ENCODE measurements at places on chromosomes 7 and 10.

DNA sequence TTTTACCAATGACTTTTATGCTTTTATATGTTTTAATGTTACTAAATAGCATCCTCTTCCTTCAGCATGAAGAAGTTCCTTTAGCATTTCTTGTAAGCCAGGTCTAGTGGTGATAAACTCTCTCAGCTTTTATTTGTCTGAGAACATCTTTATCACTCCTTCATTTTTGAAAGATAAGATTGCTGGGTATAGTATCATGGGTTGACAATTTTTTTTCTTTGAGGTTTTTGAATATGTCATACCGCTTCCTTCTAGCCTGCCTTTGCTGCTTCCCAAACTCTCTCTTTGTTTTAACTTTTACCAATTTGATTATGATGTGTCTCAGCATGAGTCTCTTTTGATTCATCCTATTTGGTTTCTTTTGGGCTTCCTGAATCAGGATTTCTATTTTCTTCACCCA lies 108.2 kb upstream of the KAT6B start:
- DNase-seq, result no peak

GRCh38 chr7:43481902-43482678 lies 100.8 kb upstream of the STK17A start:
- no peak for DNase-seq

GRCh38 chr10:16408379-16408778 lies 28.4 kb upstream of the PTER start:
- DNase-seq, result no peak

DNA sequence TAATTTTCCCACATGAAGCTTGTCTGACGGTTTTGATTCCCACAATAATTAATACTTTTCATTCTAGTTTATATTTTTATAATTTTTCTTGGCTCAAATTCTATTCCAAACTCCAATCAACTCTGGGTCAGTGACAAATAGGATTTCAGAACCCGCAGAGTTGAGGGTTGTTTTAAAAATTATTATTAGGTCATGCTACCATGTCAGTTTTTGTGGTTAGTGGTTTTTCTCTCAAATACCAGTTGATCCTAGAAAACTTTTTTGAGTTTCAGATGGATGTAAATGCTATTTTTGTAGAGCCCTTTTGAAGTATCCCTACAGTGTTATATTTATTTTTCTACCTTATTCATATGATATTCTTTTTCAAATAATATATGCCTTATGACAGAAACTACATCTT lies 237.4 kb downstream of the SEMA3D start:
- no peak for DNase-seq

GRCh38 chr10:53702489-53702888 lies 929.9 kb upstream of the MBL2 start:
- no peak for DNase-seq

DNA sequence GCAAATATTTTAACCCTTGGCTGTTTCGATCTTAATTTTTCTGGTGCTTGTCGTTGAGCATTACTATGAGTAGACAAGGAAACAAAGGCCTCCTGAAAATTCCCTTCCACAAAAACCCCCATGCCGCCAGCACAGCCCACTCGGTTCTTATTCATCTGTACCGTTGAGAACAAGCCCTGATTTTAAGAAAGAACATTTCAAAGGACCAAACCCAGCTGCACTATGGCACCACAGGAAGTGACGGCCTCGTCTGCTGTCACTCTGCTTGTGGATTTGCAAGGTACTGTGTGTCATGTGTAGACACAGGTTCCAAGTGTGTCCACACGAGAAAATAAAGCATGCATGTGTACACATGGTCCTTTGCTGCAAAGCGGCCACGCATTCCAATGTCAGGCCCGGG lies 285.2 kb downstream of the DNAJB6 start:
- peak; percentile 15 for DNase-seq

DNA sequence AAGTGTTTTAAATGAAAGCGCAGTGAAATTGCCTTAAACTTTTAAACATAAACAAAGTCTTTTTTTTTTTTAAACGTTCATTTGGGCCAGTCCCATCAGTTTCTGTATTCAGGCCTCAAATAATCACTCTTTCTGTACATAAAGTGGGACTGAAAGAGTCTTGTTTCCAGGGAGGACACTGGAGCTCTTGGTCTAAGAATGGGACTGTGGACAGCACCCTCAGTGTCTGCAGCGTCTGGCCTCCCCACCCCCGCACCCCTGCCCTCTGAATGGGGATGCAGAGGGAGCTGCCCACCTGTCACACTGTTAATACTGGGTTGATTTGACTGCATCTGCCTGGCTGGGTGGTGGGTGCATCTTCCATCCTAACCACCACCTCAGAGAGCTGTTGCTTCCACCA lies 5.2 kb downstream of the ZNF365 start:
- no peak for DNase-seq

GRCh38 chr10:70124918-70125317 lies 7.7 kb downstream of the AIFM2 start:
- no peak for DNase-seq

DNA sequence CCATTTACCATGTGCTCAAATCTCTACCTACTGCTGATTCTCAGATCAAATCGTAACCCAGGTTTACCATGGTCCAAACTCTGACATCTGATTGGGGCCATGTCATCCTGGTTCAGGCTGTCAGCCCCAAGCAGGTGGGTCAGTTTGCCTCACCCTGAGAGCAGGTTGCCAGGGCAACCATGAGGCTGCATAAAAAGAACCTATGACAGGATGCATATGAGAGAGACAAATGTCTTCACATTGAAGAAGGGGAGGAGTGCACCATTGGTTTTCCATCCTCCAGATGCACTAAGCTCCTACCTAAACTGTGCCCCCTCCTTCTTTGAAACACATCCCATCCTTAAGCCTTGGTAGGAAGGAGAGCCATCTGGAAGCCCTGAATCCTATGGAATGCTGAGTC lies 10.2 kb downstream of the PRSS1 start:
- no peak for DNase-seq

DNA sequence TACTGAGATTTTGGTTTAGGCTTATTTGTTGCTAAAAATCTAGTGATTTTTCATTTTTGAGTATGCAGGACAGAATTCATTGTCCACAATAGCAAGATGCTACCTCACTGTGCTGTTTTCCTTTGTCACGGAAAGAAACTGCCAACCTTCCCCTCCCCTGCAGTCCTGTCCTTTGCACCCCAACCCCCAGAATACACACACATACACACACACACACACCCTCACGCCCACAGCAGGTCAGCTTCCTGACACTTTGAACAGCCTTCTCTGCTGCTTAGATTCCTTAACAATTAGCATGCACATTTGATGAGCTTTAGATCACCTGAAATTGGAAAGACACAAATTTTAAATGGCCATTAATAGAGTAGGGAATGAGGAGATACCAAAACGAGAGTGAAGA lies 32.1 kb downstream of the ARMC3 start:
- DNase-seq, result no peak

- DNase-seq, result no peak
Observed at GRCh38 chr10:65313406-65313805, 1612.4 kb upstream of the LRRTM3 start.

- DNase-seq, result no peak
Observed at GRCh38 chr10:63430091-63430998, 35.4 kb downstream of the JMJD1C start.

DNA sequence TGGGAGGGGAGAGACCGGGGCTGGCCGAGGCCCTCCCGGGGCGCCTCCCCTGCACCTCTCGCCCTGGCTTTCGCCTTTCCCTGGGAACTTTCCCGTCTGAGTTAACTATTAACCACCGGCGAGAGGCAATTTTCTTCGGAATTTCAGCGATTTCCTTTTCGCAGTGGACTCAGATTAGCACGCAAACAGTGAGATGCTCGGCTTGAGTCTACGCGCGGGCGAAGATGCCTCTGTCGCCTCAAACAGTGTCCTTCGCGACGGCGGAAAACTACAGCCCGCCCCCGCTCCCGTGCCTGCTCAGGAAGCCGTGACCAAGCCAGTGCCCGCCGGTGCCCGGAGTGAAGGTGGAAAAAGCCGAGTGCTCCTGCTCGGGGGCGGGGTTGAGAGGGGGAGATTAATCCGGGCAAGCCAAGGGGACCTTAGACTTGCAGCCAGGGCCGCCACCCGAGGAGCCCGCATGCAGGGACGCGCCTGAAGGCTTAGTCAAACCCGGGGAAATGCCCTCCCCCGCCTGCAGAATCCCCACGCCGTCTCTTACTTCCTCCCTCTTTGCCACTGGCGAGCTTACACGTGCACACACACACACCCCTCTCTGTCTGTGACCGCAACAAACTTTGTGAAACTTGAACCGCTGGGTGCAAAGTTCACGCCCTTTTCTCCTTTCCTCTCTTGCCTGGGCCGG lies 14.5 kb upstream of the PAX2 start:
- DNase-seq, result peak; percentile 8

DNA sequence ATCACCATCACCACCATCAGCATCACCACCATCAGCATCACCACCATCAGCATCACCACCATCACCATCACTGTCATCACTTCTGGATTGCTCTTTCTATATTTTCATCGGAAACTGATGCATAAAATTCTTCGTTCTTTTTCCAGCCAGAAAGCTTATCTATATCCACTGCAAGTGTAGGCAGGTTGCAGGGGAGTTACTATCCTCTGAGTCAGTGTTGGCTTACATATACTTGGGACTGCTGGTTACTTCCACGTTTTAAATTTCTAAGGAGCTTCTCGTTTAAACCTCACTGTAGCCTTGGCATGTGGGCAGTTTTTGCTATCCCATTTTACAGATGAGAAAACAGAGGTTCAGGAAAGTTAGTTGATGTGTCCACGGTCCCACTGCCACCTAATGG lies 66.1 kb downstream of the FOXL3 start:
- no peak for DNase-seq

GRCh38 chr10:122325235-122325634 lies 49.3 kb upstream of the PLEKHA1 start:
- DNase-seq, result no peak

- DNase-seq, result no peak
Observed at GRCh38 chr10:88508796-88509195, 74.3 kb downstream of the RNLS start.

- no peak for DNase-seq
Observed at GRCh38 chr7:69464035-69464434, 134.2 kb upstream of the AUTS2 start.

GRCh38 chr10:63666836-63667383 lies 145.7 kb downstream of the REEP3 start:
- no peak for DNase-seq

DNA sequence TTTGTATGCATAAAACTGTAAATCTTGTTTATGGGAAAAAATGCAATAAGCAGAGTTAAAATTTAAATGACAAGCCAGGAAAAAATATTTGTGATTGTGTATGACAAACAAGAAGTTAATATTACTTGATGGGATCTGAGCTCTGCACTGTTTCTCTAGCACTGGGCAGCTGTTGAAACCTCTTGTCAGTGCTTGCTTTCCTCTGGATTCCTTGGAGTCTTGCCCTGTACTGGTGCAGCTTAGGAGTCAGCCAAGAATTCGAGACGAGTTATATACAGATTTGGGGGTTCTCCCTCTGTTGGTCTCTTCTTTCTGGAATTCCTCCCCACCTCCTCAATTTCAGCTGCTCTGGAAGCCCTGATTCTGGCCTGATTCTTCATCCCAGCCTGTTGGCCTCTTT lies 24.3 kb upstream of the OPN4 start:
- DNase-seq, result no peak

DNA sequence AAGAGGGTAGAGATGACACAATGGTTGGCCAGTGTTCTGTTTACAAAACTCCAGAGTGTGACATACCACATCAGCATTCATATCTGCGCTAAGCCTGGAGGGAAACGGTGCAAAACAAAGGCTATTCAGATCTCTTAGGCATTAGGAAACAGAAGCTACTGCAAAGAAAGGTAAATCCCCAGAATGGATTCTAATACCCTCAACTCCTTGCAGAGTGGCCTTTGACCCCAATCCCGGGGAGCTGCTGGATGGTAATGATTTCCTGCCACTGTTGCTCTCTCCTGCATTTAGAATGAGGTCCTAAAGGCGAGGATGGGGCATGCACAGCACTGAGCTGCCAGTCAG lies 65.2 kb downstream of the AOAH start:
- DNase-seq, result no peak

DNA sequence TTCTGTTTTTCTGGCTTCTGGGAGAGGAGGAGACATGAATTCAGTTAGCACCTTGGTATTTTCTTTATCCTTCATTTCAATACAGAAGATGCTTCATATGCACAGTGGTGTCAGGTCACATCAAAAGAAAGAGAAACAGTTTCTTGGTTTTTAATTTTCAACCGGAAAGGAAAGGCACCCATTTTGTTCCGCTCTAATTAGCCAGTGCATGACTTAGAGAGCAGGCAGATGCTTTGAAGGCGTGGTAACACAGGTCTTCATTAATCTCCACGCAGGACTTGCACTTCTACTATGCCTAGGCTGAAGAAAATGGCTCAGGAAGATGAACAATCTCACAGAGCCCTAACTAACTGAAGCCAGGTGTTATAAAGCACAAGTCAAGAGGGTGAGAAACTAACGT lies 70.4 kb upstream of the ATRNL1 start:
- no peak for DNase-seq

DNA sequence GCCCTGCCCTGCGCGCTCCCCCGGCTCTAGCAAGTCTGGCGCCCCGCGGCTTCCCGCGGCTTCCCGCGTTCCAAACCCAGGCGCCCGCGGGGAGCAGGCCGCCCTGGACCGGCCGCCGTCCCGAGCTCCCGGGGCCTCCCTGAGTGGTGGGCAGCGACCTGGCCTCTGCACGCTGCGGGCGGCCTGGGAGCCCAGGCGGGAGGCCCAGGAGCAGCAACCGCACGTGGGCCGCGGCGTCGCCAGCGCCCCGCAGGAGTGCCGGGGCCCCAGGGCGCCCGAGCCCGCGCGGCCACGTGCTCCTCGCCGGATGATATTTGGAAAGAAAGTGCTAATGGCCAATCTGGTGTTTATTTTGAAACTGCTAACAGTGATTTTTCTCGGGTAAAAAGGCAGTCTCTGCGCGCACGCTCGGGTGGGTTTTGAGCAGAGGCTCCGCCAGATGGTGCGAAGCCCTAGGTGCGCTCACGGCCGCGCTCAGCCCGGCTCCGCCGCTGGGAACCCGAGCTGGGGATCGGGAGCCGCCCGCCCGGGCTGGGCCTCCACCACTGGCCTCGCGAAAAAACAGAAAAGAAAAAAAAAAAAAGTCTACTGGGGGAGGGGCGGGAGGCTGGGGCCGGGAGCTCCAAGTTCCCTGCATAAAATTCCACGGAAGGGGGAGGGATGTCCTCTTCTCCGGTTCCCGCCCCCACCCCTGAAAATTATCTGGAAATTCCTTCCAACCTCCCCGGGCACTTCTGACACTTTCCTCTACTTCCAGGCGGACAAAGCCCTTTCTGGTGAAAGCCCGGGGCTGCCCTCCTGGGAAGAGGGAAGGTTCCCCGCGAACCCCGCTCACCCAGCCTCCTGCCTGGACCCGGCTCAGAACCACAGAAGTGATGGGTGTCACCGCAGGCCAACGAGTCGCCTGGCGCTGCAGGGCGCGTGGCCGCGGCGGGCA lies 4.3 kb downstream of the EBF3 start:
- DNase-seq, result no peak

DNA sequence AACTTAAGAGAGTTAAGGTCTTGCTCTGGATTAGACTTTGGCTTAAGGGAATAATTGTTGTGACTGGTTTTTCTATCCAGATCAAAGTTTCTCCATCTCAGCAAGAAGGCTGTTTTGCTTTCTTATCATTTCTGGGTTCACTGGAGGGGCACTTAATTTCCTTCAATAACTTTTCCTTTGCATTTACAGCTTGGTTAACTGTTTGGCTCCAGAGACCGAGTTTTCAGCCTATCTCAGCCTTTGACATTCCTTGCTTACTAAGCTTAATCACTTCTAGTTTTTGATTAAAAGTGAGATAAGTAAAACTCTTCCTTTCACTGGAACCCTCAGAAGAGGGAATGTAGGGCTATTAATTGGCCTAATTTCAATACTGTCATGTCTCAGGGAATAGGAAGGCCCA lies 76.4 kb downstream of the LARP4B start:
- no peak for DNase-seq

- DNase-seq, result no peak
Observed at GRCh38 chr7:8639668-8640067, 206.3 kb downstream of the NXPH1 start.
